Bronchial smooth muscle cell (primary cell): ENCODE measurements at places on chromosomes 3 and 15. TPM values are rescaled to one million over a fixed set of nuclear protein-coding genes. Genes with fewer than 3 reads are reported as not detected.

Gene MAGEL2
- total RNA-seq: under 0.01 TPM in 2 replicates

Gene BNC1
- total RNA-seq: 1.7 and 4.3 TPM in 2 replicates

Gene C15orf62
- total RNA-seq: under 0.01 TPM in 1 of 2 replicates, not detected in the other

Gene ESYT3
- total RNA-seq: 0.16 TPM in 1 of 2 replicates, not detected in the other

Gene SLC12A1
- total RNA-seq: under 0.01 TPM in 1 of 2 replicates, not detected in the other
